Thymus (tissue), 14 donors: ENCODE measurements at places on chromosomes 12 and 14. TPM values are rescaled to one million over a fixed set of nuclear protein-coding genes. Genes with fewer than 3 reads are reported as not detected.

GRCh38 chr12:100593490-100593889 is 20.0 kb downstream of the GAS2L3 start:
- H3K36me3 ChIP-seq = no peaks in the 10 kb centered on the region
- no peak overlapping the region for H3K4me3 ChIP-seq
- no peaks in the 10 kb centered on the region for H3K27me3 ChIP-seq
- no peak overlapping the region for H3K27ac ChIP-seq
- H3K4me1 ChIP-seq = no peaks in the 10 kb centered on the region

- no peak overlapping the region for H3K4me3 ChIP-seq
- H3K36me3 ChIP-seq = no peaks in the 10 kb centered on the region
- H3K4me1 ChIP-seq = peaks cover 21% of the 10 kb centered on the region
- DNase-seq = no peak
Measured at GRCh38 chr12:57623385-57623784, 9.6 kb downstream of the B4GALNT1 start.

DNA sequence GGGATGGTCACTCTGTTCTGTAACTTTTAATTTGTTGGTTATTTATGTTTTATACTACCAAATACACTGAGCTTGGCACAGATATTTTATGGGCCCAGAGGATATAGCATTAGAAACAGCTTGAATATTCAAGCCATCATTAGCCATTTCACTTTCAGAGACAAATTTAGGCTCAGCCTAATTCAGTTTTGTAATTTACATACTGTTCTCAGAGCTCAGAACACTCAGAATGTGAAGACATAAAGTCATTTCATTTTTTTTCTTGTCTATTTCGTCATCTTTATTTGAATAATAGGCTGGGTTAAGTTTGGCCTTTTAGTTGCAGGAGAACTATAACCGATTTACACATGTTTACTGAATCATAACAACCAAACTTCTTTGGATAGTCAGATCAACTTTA is 361.7 kb downstream of the SNAPC1 start:
- no peak overlapping the region for H3K27ac ChIP-seq
- no peak for DNase-seq
- H3K4me1 ChIP-seq = no peaks in the 10 kb centered on the region
- H3K27me3 ChIP-seq = peaks cover 8% of the 10 kb centered on the region
- no peaks in the 10 kb centered on the region for H3K36me3 ChIP-seq

DNA sequence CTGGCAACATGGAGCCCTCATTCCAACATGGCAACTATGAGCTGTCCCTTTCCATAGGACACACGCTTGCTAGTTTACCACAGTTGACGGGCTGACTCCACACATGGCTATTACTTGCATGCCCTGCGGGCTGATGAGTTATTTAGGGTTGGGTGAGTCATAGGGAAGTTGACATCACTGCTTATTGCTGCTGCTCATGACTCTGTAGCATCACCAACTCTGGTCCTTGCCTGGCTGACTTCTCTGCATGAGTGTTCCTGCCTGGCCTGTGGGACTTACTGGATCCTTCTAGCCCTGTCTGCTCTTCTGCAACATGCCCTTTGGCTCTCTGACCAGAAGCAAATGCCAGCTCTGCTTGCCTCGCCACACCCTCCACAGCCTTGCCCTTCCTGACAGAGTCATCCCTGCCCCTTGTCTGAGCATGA is 199.5 kb downstream of the ANO6 start:
- no peaks in the 10 kb centered on the region for H3K27me3 ChIP-seq
- DNase-seq = no peak
- peaks cover 54% of the 10 kb centered on the region for H3K36me3 ChIP-seq
- peaks cover 26% of the 10 kb centered on the region for H3K4me1 ChIP-seq

DNA sequence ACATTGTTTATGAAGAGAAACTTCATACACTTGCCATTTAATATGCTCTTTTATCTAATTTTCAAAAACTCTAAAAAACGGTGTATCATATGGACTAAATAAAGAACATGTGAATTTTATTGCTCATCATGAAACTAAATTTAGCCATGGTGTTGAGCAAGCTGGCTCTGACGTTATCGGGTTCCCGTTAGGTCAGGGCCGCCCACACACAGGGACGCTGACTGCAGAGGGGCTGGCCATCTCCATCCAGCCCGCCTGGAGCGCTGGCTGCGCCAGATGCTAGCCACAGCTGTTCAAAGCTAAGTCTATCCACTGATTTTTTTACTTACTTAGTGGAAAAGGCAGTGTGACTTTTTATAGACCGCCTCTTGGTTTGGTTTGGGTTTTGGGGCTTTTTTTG is 36.5 kb upstream of the DYNC1H1 start:
- no peaks in the 10 kb centered on the region for H3K27me3 ChIP-seq
- peaks cover 19% of the 10 kb centered on the region for H3K36me3 ChIP-seq
- H3K4me1 ChIP-seq = no peaks in the 10 kb centered on the region
- H3K4me3 ChIP-seq = no peak overlapping the region
- no peak overlapping the region for H3K27ac ChIP-seq
- no peak for DNase-seq

GRCh38 chr14:104688505-104689108 is 811 bp upstream of the INF2 start:
- H3K36me3 ChIP-seq = no peaks in the 10 kb centered on the region
- peaks cover 53% of the 10 kb centered on the region for H3K4me1 ChIP-seq
- no peaks in the 10 kb centered on the region for H3K27me3 ChIP-seq
- no peak overlapping the region for H3K4me3 ChIP-seq
- DNase-seq = no peak

- H3K27me3 ChIP-seq = no peaks in the 10 kb centered on the region
- no peak overlapping the region for H3K27ac ChIP-seq
- peaks cover 13% of the 10 kb centered on the region for H3K4me1 ChIP-seq
- DNase-seq = no peak
- no peaks in the 10 kb centered on the region for H3K36me3 ChIP-seq
- H3K4me3 ChIP-seq = peak overlapping the region; percentile 46
Measured at GRCh38 chr12:104304261-104305009, 896 bp downstream of the EID3 start.

- no peak overlapping the region for H3K4me3 ChIP-seq
- H3K4me1 ChIP-seq = no peaks in the 10 kb centered on the region
- H3K27me3 ChIP-seq = no peaks in the 10 kb centered on the region
- H3K36me3 ChIP-seq = peaks cover 3% of the 10 kb centered on the region
Measured at GRCh38 chr12:93502802-93503623, 35.7 kb downstream of the MRPL42 start.

DNA sequence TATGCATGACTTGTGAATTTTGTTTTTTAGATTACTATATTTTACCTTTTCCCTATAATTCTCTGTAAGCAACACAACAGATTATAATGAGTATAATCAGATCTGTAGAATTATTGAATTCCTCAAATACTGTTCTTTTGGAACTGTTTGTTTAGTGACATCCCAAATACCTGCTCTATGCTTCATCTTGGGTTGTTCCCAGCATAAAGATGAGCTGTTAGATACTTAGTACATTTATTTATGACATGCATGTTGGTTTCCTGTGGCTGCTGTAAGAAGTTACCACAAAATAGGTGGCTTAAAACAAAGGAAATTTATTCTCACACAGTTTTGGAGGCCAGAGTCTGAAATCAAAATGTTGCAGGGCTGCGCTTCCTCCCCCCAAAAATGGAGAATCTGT is 78.4 kb downstream of the PTPRR start:
- DNase-seq = no peak
- no peak overlapping the region for H3K27ac ChIP-seq
- no peaks in the 10 kb centered on the region for H3K36me3 ChIP-seq
- no peak overlapping the region for H3K4me3 ChIP-seq
- no peaks in the 10 kb centered on the region for H3K27me3 ChIP-seq

- no peaks in the 10 kb centered on the region for H3K36me3 ChIP-seq
- no peak overlapping the region for H3K27ac ChIP-seq
- H3K4me1 ChIP-seq = no peaks in the 10 kb centered on the region
- no peak for DNase-seq
Measured at GRCh38 chr14:104895786-104896661, 28.7 kb upstream of the PLD4 start.

GRCh38 chr12:123127182-123127495 is 23.8 kb downstream of the PITPNM2 start:
- peaks cover 6% of the 10 kb centered on the region for H3K36me3 ChIP-seq
- H3K4me1 ChIP-seq = peaks cover 95% of the 10 kb centered on the region
- H3K27me3 ChIP-seq = no peaks in the 10 kb centered on the region
- no peak overlapping the region for H3K4me3 ChIP-seq

GRCh38 chr12:67792185-67792584 is 143.6 kb downstream of the DYRK2 start:
- no peaks in the 10 kb centered on the region for H3K27me3 ChIP-seq
- H3K36me3 ChIP-seq = no peaks in the 10 kb centered on the region
- no peaks in the 10 kb centered on the region for H3K4me1 ChIP-seq
- H3K27ac ChIP-seq = no peak overlapping the region
- no peak for DNase-seq

DNA sequence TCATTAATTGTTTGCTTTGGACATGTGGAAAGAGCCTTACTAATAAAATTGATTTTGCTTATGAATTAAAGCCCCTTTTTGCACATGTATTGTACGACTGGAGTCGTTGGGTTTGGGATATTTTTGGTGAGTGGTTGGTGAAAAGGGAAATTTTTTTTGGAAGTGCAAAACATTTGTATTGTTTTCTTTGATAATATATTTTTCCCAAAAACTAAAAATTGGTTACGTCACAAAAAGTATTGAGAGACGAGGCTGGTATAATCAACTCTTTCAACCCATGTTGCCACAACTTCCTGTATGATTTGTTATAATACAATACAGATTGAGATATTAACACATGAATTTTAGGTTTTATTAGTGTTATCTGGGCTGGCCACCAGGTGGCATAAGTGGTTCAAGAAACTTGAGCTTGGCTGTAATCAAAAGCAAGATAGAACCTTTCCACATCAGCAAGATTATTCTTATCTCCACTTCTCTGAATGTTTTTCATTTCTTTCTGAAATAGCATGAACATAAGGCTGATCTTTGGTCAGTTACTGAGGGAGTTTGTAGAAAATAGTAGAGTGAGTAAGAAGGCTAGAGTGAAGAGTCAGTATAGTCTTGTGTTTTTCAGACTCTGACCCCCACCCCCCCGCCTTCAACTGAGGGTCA is 8.7 kb downstream of the NGDN start:
- H3K4me1 ChIP-seq = peaks cover 12% of the 10 kb centered on the region
- H3K27me3 ChIP-seq = no peaks in the 10 kb centered on the region
- no peak overlapping the region for H3K4me3 ChIP-seq
- H3K36me3 ChIP-seq = peaks cover 45% of the 10 kb centered on the region

- no peaks in the 10 kb centered on the region for H3K27me3 ChIP-seq
- H3K4me1 ChIP-seq = no peaks in the 10 kb centered on the region
- H3K4me3 ChIP-seq = no peak overlapping the region
- no peaks in the 10 kb centered on the region for H3K36me3 ChIP-seq
Measured at GRCh38 chr12:77294016-77294415, 228.6 kb upstream of the E2F7 start.

DNA sequence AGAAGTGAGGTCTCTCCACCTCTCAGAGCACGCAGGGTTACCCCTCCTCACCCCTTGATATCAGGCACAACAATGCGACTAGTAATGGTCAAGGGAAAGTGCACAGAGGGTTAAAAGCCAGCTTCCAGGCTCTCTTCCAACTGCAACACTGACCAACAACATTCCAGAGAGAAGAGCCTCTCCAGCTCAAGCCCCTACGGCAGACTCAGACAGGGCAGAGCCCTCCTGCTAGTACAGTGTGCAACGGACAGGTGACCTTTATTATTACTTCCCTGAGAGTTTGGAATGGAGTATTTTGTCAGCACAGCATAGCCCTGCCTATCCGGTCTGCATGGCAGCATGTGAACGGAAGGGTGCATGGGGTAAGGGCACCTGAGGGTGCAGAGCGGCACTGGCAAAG is 73.0 kb downstream of the PTPN21 start:
- DNase-seq = no peak
- no peaks in the 10 kb centered on the region for H3K36me3 ChIP-seq
- no peak overlapping the region for H3K4me3 ChIP-seq
- no peak overlapping the region for H3K27ac ChIP-seq
- H3K4me1 ChIP-seq = no peaks in the 10 kb centered on the region

The NFATC4 gene
- 16.6 TPM for total RNA-seq

The ZNF140 gene
- total RNA-seq = 22.0 TPM

The KCNK13 gene
- 1.1 TPM for total RNA-seq

The CLIP1 gene
- total RNA-seq = 18.4 TPM

The MIP gene
- total RNA-seq = 0.09 TPM

The TULP3 gene
- 10.3 TPM for total RNA-seq

The CLEC4D gene
- total RNA-seq = 0.33 TPM
